ENCODE measurements at places on chromosomes 1 and 21.

GRCh38 chr1:220825819-220826551 lies 39.3 kb downstream of the MTARC1 start:
- no peak for DNase-seq

- DNase-seq: no peak
Observed at GRCh38 chr1:219317762-219318353, 144.2 kb downstream of the LYPLAL1 start.

- no peak for DNase-seq
Observed at GRCh38 chr1:225880222-225880588, 2.0 kb downstream of the TMEM63A start.

GRCh38 chr1:37438869-37439343 lies 35.5 kb upstream of the ZC3H12A start:
- no peak for DNase-seq

DNA sequence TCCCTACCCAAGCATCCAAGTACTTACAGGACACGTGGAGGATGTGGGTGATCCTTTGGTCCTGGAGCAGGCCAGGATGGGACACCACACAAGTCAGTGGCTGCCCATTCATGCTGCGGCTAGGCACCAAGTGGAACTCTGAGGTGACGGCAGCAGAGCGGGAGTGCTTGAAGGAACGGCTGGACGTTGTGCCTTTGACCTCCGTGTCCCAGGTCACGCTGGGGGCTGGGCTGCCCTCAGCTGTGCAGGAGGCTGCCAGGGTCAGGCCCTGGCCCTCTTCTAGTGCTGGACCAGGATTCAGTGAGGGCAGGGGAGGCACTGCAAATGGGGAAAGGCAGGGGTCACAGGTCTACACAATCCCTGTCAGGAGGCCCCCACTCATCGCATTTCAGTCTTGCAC lies 7.7 kb upstream of the ARHGAP30 start:
- no peak for DNase-seq

- no peak for DNase-seq
Observed at GRCh38 chr1:60825593-60825992, 256.8 kb upstream of the NFIA start.

- DNase-seq: no peak
Observed at GRCh38 chr1:101065575-101065974, 40.0 kb upstream of the DPH5 start.

DNA sequence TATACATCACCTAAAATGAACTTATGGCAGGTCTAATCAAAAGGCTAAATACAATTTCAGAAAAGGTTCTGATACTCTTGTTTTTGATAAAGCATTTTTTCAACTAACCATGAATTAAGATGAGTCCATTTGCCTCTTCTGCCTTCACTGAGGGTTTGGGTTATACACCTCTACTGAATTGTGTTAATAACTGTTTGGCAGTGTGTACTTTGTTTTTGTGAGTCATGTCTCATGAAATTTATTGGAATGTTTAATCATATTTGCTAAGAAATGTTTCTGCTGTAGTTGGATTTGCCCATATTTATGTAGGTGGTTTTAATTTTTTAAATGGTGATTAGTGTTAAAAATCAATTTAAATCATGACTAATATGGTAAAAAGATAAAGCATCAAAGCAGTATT lies 190.5 kb downstream of the HS2ST1 start:
- no peak for DNase-seq

DNA sequence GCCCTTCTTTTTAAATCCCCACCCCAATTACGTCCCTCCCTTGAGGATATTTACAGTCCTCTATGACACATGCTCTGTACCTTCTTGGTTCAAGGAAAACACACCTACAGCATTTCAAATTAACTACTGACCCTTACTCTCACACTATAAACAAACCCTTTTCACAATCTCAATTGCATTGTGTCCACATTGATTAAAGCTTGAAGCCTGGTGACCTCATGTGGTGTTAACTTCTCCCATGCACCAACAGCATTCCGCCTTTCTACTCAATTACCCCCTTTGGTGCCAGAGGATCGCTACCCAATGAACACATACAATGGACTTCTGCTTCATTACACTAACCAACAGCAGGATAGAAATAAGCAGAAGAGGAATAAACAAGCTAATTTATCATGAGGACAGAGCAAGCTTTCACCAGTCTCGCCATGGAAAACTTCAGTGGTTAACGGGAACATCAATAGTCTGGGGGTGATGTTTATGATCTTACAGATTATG lies 15.2 kb downstream of the WLS start:
- no peak for DNase-seq

DNA sequence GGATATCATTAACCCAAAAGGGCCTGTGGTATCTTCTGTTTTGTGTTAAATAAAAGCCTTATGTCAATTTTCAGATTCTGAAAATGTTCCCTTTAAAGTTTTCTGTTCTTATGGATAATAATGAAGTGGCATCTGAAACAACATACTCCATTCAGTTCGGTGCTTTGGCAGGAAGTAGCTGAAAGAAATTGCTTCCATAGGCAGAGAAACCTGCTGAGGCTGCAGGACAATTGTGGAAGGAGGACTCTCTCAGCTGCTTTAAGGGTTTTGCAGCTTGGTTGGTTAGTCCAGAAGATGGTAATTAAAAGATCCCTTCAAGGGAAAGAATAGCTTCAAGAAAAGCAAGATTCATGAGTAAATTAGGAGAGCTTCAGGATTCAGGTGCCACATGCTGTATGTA lies 30.5 kb upstream of the NRIP1 start:
- DNase-seq: no peak

DNA sequence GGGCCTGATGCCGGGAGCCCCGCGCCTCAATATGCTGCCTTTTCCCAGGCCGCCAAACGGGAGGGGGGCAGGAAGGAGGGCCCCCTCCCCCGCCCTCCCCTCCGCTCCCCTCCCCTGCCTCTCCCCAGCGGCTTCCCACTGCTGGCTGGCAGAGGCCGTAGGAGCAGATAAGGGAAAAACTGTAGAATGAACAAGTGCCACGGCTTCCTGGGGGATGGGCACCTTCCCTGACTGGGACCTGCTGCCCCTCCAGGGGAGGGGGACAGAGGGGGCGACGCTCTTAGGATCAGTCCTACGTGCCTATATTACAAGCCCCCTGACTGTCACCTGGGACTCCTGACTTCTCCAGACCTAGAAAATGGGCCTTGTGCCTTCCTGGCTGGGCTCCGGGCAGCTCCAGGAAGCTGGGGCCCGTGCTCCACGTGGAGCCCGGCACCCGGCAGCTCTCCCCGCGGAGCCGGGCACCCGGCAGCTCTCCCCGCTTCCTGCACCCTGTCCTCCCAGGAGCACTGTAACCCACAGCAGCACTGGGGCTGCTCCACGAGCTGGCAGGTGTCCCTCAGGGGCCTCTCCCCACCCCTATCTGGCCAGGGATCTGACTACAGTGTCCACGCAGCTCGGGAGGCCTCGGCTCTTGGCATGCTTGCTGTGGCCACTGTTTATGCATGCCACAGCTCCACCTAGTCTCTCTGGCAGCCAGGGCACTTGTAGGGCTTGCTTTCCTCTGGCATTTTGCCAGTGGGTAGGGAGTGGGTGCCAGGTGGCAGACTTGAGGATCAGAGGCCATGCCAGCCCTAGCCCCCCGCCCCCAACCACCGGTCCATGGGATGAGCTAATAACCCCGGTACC lies 674 bp upstream of the HES5 start:
- DNase-seq: no peak

Data from HS-27A (cell line).